ENCODE measurements at places on chromosomes 5 and 9.

DNA sequence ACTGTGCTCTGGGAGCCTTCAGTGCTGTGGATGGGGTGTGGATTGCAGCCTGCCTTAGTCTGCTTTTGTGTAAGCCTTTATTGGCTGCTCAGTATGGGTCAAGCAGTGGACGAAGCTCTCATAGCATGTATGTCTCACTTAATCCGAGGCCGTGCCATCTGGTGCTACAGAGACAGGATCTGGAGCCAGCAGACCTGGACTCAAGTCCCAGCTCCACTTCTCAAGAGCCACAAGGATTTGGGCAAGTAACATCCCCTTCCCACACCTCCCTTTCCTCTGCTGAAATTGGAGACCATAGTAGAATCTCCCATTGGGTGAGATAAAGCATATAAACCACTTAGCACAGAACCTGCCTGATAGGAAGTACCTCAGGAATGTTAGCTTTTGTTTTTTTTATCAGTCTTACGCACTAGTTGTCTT lies 23.4 kb upstream of the LECT2 start:
- DNase-seq, result no peak

DNA sequence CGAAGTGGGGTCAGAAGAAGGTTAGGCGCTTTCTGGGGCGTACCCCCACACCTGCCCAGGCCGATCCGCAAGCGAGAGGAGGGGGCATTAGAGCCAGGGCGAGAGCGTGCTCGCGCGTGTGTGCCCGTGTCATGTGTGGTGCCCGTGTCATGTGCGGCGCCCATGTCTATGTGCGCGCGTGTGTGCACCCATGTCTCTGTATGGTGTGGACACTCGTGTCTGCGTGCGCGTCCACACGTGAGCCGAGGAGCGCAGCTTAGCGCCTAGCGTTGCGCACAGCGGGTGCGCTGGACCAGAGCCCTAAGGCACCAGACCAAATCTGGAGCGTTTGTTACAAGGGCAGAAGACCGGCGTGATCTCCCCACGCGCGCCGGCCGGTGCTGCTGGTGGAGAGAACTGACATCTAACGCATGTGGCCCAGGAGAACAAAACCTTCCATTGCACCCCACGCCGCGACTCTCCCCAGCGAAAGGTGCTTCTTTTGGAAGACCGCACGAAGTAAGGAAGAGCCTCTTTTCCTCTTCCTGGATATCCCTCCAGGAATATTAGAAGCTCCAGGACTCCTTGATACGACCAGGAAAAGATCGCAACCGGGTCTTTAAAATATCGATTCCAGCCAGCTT lies 644 bp downstream of the NIM1K start:
- peak; percentile 44 for DNase-seq

GRCh38 chr9:33232815-33233214 lies 7.2 kb upstream of the SPINK4 start:
- no peak for DNase-seq

- DNase-seq, result no peak
These were observed 162.5 kb downstream of the HSPA4 start for GRCh38 chr5:133214153-133214820.

- no peak for DNase-seq
These were observed 11.0 kb downstream of the SLC44A1 start for GRCh38 chr9:105255421-105255820.

- DNase-seq, result no peak
These were observed 137.0 kb downstream of the RXRA start for GRCh38 chr9:134463280-134463679.

- no peak for DNase-seq
These were observed 119.7 kb upstream of the TARS1 start for GRCh38 chr5:33321026-33321425.

DNA sequence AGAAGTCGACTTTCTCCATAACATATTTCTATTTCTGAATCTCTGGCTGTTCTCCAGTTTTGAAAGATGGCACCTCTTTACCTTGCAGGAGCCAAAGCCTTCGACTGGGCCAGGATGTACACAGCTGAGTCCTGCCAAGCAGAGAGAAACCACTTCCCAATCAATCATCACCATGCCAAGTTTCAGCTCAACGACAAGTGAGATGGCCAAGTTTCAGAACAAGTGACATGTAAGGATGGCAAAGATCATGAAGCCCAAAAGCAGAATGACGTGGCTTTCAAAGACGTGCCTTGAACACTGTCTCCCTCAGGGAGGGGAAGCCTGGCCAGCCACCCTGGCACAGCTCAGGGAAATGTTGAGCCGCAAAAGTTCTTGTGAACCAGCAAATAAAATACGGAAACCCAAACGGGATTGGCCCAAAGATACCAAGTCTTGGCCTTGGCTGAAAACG lies 17.7 kb downstream of the STK10 start:
- DNase-seq, result no peak

GRCh38 chr5:147162740-147163139 lies 72.1 kb upstream of the STK32A start:
- DNase-seq, result no peak

DNA sequence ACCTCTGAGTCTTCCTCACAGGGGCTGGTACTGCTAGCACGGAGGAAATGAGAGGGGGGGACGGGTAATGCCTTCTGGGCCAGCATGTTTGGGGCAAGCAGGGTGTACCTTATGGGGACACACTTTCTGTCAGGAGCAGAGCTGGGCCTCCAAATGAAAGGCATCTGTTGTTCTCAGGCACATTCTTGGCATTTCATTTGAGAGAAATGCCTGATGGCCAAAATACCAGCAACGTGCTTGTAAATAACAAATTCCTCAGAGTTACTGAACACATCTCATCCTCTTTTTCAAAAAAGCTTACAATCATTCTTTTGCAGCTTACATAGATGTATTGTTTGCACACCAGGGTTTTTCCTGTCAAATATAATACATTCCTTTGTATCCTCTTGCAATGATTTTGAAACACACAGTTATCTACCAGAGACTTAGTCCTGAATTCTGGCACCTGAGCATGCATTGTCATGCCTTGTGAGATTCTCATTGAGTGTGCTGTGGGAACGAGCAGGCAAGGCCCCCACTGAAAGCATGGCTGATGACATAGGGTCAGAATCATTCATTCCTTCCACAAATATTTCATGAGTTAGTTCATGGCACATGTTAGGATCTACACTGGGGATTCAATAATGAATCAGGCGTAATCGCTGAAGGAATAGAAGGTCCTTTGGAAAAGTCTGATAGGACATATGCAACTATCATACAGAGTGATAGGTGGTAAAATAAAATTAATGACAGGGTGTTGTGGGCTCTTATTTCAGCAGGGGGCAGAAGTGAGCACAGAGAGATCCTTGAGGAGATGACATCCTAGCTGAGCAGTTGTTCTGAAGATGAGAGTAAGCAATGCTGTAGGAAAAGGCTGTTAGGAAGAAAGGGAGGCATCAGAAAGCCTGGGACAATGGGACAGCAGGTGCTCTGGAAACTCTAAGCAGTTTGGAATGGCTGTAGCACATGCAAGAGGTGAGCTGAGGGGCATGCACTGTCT lies 260.9 kb upstream of the TUT7 start:
- DNase-seq, result no peak

DNA sequence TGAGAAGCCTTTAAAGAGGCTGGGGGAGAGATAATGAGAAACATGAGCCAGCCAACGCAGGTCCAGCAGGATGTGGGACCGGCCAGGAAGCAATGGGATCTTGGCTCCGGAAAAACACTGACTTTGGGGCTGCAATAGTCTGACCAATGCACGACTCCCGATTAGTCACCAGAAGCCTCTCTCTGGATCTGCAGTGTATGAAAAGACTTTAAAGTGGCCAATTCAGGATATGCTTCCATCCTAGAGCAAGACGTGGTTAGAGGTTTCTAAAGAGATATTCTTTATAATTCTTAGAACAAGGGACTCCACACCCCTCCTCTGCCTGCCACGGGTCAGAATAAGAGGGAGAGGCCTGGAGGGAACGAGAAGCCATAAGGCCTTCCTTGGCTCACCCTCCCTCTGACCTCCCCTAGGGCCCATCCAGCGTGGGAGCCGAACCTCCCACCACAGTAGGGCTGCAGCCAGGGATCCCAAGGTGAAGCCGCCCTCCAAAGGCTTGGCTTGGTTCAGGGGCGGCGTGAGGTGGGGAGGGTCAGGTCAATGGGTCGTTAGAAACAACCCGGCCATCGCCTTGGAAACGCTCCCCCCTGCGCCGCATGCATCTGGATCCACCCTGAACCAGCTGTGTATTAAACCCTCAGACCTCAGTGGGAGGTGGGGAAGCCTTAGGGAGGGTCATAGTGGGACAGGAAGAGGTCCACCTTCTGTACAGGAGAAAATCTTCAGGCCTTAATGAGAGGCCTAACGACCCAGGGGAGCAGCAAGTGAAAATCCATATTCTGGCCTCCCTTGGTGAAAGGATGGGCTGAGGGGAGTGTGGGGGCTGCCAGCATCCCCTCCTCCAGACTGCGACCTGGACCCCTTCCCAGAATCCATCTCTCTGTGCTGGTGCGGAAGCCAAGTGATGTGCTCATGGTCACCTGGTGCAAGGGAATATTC lies 11.1 kb downstream of the FGF1 start:
- no peak for DNase-seq

DNA sequence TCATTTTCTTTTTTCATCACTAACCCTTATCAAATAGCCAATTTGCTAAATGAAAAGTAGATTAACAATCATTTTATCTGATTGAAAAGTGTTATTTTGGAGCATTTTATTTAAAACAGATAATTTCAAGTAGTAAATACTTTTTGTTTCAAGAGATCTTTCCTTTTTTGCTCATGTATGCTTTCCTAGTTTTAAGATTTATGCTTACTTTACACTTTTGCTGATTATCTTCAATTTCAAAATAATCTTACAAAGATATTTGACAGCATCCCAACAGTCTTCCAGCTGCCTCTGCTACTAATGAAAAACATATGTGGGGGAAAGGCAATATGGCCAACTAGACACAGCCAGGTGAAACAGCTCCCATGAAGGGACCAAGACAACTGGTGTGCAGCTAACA lies 1027.3 kb upstream of the CDH9 start:
- no peak for DNase-seq

DNA sequence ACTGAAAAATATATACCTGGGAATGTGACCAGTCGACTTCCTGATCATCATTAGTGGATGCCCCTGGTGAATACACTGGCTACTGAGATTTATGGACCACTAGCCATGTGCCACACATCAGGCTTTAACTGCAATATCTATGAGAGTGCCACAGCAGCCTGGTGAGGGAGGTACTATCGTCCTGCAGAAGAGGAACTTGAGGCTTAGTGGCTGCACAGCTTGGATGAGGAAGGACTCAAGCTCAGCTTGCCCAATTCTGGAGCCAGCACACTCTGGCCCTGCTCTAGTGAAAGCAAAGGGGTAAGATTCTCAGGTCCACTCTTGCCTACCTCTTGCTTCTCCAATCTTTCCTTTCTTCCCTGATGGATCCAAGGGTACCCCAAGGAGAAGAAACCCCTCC lies 129.3 kb downstream of the ENTREP1 start:
- DNase-seq, result no peak

DNA sequence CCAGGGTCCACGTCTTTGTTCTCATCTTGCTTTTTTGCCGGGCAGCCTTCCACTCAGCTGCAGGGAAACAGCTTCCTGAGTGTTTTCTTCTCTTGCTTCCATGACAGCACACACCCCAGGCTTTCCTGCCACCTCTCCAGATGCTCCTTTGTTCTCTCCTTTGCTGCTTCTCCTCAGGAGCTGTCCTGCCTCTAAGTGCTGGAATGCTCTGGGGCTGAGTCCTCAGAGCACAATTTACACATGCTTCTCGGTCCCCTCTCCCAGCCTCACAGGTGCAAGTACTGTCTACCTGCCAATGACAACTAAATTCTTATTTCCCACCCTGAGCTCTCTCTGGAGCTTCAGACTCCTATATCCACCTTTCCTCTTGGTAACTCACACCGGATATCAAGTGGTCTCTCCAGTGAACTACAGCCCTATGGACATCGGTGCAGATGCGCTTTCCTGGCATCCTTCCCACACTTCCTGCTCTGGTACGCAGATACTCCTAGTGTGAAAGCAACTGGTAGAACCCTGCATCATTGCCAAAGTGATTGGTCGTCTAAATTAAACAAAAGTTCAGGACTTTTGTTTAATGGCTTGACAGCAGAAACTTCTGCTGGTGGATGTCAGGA lies 13.4 kb upstream of the ACSL6 start:
- peak; percentile 40 for DNase-seq

- no peak for DNase-seq
These were observed 200.2 kb downstream of the TRIO start for GRCh38 chr5:14343376-14343775.

GRCh38 chr9:87682085-87682484 lies 43.8 kb upstream of the CTSL start:
- no peak for DNase-seq

- DNase-seq, result no peak
These were observed 25.3 kb upstream of the CXCL14 start for GRCh38 chr5:135604056-135604455.

GRCh38 chr5:97918057-97918456 lies 735.0 kb upstream of the RIOK2 start:
- no peak for DNase-seq

GRCh38 chr5:113336975-113337374 lies 97.8 kb downstream of the TSSK1B start:
- DNase-seq, result peak; percentile 45

DNA sequence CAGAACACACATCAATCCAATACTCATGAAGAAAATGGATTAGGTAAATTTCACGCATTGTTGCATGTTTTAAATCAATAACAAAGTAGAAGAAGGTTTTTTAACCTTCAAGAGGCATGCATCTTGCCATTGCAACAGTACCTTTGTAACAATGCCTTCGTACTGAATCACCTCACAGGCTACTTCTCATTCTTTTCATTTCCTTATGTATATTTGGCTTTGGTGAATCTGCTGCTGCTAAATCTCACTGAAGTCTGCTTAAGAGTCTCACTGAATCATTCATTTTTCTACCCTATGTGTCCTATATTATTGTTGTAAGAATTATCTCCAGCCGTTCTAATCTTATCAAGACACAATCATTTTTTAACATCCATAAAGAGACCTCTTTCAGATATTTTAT lies 152.5 kb downstream of the CDH10 start:
- DNase-seq, result no peak

- no peak for DNase-seq
These were observed 19.8 kb upstream of the NUDT12 start for GRCh38 chr5:103582364-103582763.

- no peak for DNase-seq
These were observed 286.0 kb downstream of the ZSWIM6 start for GRCh38 chr5:61617995-61618525.

DNA sequence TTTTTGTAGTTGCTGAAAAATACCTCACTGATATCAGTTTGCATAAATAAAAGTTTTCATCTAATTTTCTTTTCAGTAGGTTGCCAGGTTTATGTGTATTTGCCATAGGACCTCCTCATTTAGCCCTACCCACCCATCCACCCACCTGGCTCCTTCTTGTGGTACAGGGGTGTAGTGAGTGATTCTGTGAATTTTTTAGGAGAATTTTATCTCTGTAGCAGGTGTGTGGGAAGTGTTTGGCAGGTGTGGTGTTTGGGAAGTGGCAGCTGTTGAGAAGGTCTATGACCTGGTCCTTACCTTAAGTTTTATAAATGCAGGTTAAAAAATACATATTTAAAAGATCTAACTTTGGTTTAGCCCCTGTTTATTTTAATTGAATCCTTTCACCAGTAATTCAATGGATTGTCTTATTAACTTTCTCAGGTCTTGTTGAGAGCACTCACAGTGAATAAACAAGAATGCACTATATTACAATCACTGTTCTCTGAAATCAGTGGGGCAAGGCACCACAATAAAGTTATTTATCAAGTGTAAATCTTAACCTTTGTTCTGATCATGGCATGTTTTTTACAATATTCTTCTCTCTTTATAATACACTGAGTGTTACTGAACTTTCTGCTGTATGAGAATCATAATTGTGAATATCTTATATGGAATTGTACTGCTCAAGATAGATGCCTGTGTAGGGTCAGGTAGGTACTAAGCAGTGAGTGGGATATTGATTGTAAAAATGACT lies 189.1 kb downstream of the WDR70 start:
- no peak for DNase-seq

- no peak for DNase-seq
These were observed 27.8 kb downstream of the PRRC2B start for GRCh38 chr9:131421691-131422090.
